ENCODE measurements at places on chromosomes 3 and 15.

- no peak for DNase-seq
These were observed 94.2 kb downstream of the FOXP1 start for GRCh38 chr3:71489315-71489761.

DNA sequence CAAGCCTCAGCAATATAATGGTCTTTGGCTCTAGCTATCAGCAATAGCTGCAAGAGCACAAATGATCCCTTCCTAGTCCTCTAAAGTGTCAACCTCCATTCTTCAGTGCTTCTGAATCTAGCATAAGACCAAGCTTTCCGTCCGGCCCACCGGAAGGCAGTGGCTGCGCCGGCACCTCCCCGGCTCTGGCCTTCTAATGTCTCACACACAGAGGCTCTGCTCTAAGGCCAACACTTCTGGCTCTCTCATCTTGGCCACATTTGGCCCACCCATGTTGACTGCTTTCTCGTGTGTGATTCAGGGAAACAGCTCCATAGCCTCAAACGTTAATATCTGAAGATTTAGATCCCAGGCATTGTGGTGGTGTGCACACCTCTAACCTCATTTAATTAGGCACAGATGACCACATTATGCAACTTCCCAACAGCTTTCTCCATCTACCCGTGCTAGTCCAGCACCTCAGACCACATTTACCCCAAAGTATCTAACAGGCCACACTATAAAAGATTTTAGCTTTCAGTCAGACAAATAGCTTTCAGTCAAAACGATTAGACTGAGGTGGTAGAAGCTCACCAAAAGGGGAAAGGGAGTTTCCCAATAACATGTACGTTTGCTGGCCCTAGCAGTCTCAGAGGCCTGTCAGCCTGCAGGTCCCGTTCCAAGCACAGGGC is 19.3 kb downstream of the SLC51A start:
- DNase-seq, result no peak

DNA sequence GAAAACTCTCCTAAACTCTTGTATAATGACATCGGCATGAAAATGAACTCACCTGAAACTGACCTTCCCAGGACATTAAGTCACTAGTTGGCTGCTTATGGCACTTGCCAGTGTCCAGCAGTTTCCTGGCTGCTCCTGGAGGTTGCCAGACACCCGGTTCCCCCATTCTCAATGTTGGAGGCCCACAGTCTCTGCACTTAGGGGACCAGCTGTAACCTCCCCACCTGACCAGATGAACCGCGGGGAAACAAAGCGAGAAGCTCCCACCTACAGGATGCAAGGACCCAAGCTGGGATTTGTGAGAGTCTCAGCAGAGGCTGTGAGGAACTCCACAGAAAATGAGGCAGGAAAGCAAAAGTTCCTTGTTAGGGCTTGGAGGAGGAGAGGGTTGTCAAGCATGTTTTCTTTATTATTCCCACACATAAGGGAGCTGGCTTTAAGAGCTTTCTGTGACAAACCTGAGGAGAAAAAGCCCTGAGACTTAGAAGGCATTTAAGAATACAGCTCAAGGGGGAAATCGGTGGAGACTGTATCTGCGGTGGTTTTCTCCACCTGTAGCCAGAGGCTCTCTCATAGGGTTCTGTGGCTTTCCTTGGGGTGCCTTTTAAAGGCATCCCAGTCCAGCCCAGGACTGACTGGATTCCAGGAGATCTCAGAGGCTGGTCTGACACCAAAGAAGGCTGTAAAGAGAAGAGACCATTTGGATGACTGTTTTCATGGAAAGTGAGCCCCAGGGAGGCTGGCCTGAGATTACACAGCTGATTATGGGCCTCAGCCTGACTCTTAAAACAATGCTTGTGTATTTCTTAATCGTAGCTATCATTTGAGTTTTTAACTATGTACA is 4.6 kb downstream of the TPM1 start:
- DNase-seq, result no peak

DNA sequence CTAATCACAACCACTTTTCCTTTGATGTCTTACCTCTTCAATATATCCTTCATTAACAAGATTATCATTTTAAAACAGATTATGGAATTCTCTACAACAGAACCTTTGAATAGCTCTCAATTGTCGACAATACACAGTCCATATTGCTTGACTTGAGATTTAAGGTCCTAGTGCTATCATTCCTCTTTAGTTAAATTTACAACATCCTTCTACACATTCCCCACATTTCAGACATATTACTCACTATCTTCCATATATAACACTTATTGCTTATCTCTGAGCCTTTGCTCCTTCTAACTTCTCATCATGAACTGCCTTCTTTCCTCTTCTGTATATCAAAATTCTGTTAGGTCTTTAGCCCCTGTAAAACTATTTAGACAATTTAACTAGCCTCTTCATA is 247.0 kb downstream of the STXBP5L start:
- DNase-seq, result no peak

Measured in NCI-H774 (cell line).